Mesenchymal stem cell (in vitro differentiated cells and primary cell): ENCODE measurements at places on chromosomes 2 and 18.

DNA sequence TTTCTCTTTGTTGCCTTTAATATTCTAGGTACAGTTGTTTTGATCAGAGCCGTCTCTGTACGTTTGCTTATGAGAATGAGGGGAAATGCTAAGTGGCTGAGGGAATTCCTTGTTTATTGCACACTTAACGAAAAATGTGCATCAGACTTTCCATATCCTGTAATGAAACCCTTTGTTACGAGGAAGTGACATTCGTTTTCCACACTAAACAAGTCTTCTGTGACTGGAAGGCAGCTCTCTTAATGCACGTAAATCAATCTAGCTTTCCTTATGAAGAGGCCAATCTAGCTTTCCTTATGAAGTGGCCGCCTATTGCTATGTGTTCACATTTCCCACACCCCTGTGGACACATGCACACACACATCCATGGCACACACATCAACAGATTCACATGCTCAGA, 186.2 kb downstream of the SNTG2 start:
- H3K4me3 ChIP-seq: no peak overlapping the region
- no peaks in the 10 kb centered on the region for H3K36me3 ChIP-seq
- H3K27me3 ChIP-seq: peaks cover 11% of the 10 kb centered on the region
- no peak overlapping the region for H3K27ac ChIP-seq
- DNase-seq: no peak

DNA sequence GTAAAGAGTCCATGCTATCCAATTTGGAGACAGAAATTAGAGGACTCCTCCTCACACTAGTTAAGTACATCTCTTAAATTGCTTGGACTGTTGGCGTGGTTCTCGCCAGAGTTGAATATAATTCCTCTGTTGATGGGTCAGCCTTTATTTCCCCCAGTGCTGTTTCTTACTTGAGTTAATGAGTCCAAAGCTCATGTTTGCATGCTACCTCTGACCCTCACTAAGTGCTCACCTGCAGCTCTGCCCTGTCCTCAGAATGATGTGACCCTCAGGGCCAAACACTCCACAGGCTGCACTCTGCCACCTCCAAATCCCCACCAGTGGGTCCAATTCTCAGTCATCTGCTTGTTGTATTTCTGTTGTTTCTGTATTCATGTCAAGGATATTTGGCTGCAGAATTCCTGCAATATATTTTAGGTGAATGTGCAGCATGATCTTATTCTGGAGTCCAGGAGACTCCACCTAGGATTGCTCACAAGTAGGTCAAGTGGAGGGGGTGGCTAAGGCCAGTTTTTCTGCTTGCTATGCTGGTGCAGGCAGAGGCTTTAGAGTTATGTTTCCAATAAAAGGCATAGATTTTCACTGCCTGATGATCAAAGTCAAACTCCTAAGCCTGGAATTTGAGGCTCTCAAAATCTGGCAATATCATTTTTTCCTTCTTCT, 37.8 kb downstream of the RDH14 start:
- H3K27me3 ChIP-seq: no peaks in the 10 kb centered on the region
- H3K27ac ChIP-seq: no peak overlapping the region
- H3K4me3 ChIP-seq: no peak overlapping the region
- no peak for DNase-seq
- no peaks in the 10 kb centered on the region for H3K36me3 ChIP-seq

DNA sequence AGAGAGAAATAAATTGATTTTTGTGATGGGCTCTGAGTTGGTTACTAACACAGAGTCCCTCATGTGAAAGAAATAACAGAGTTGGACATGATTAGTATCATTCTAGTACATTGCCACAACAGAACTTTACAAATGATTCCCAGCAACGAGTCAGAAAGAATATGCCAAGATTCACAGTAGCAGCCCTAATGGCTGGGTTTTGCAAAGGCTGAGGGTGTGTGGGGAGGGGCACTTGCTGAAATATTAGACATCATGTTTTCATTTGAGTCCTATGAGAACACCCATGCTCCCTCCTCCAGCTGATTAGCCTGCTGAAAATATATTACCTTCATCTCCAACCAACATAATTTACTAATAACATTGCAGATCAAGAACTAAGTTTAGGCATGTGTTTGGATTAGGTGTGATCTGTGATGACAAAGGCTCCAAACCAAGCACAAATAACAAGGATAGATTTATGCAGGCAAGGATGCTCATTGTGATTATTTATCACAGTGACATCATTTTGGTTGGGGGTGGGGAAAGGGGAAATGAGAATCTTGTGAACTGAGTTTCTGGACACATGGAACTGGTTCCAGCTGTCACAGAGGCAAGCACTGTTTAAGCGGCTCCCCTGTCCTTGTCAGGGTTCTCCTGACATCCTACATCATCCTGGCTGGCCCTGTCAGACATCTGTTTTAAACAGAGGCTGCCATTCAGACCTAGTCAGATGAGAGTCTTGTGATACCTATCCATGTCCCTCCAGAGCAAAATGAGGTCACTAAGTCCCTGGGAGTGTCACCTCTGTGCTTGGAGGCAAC, 205.8 kb upstream of the NCKAP5 start:
- H3K4me3 ChIP-seq: no peak overlapping the region
- no peaks in the 10 kb centered on the region for H3K27me3 ChIP-seq
- no peak overlapping the region for H3K27ac ChIP-seq
- peaks cover 5% of the 10 kb centered on the region for H3K4me1 ChIP-seq
- no peaks in the 10 kb centered on the region for H3K36me3 ChIP-seq

GRCh38 chr2:187519419-187520120, 34.7 kb downstream of the TFPI start:
- H3K4me1 ChIP-seq: no peaks in the 10 kb centered on the region
- H3K27me3 ChIP-seq: no peaks in the 10 kb centered on the region
- no peak overlapping the region for H3K27ac ChIP-seq
- no peak for DNase-seq
- H3K4me3 ChIP-seq: no peak overlapping the region

DNA sequence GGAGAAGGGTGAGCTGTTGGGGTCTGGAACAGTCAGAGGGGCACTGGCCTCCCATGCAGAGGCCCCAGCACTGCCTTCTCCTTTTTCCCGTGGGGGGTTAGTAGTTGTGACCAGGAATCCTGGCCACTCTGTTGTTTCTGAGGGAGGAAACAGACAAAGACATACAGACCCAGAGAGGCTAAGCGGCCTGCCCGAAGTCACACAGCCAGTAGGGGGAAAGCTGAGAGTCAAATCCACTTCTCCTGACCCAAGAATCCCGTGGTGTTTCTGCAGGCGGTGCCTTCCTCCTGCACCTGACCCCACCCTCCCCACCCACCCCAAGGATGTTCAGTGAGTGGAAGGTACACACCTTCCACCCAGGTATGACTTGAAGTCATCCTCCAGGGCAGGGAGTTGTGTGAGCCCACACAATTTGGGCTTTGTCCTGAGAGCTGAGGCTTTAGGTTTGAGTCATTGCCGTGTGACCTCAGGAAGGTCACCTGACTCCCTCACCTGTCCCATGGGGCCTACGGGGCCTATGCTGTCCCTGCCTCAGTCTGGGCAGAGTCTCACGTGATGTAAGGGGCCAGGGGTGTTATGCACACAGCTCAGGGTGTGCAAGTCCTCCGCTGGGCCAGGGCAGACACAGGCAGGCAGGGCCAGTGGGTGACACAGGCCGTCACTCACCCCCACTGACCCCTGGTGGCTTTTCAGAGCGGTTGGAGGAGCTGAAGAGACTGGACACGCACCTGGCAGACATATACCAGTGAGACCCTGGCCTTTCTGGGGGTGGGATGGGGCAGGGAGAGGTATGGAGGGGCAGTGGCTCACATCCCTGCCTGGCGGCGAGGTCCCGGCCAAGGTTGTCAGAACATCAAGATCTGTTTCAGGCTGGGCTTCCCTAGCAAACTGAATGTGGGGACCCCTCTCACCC, 5.0 kb downstream of the NT5DC4 start:
- DNase-seq: no peak
- H3K27me3 ChIP-seq: peaks cover 15% of the 10 kb centered on the region
- H3K36me3 ChIP-seq: no peaks in the 10 kb centered on the region
- no peak overlapping the region for H3K27ac ChIP-seq

GRCh38 chr2:160612266-160612856, 118.8 kb upstream of the RBMS1 start:
- H3K4me3 ChIP-seq: no peak overlapping the region
- DNase-seq: no peak
- no peaks in the 10 kb centered on the region for H3K36me3 ChIP-seq
- H3K27me3 ChIP-seq: no peaks in the 10 kb centered on the region
- no peak overlapping the region for H3K27ac ChIP-seq

GRCh38 chr18:54957996-54958395, 1.3 kb downstream of the CCDC68 start:
- H3K27me3 ChIP-seq: no peaks in the 10 kb centered on the region
- no peak overlapping the region for H3K27ac ChIP-seq
- H3K4me1 ChIP-seq: peaks cover 4% of the 10 kb centered on the region
- peak; percentile 71 for DNase-seq
- no peak overlapping the region for H3K4me3 ChIP-seq
- H3K36me3 ChIP-seq: no peaks in the 10 kb centered on the region

GRCh38 chr2:217124050-217124449, 264.2 kb upstream of the TNP1 start:
- H3K27me3 ChIP-seq: no peaks in the 10 kb centered on the region
- no peak overlapping the region for H3K27ac ChIP-seq
- no peak overlapping the region for H3K4me3 ChIP-seq
- H3K4me1 ChIP-seq: no peaks in the 10 kb centered on the region

DNA sequence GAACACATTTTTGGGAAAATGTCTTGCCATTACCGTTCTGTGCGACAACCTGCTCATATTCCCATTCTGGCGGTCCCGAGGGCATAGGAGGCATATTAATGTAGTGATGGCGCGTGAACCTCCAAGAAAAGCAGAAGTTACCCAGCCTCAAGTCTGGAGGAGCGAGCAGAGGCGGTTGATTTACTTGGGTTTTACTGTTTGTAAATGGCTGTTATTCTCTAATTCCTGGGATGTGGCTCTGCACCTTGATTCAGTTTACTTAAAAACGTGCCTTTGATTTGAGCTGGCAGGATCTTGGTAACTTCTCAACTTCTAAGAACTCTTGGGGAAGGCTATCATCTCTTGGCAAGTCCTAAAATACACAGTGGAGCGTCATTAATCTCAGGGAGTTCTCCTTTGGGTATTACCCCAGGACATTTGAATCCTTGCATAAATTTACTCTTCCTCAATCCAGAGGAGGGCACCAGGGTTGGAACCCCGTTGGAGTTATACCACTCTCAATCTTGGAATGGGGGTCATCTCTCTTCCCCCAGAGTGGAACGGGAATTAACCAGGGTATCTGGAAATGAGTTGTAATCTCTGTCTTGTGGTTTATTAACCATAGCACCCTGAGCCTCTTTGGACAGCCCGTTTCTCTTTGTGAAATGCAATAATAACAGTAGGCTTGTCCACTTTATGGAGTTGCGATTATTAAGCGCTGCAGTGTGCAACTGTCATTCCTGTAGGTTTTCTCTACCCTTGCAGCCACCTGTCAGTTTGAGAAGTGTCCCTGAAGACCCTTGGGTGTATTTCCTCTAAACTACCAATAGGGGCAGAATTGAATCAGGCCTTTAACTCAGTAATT, 2.1 kb downstream of the HK2 start:
- H3K4me3 ChIP-seq: peak overlapping the region; percentile 95
- peak; percentile 65 for DNase-seq
- H3K27me3 ChIP-seq: peaks cover 12% of the 10 kb centered on the region

- H3K4me3 ChIP-seq: peak overlapping the region; percentile 84
- peak; percentile 45 for DNase-seq
- no peak overlapping the region for H3K27ac ChIP-seq
- no peaks in the 10 kb centered on the region for H3K27me3 ChIP-seq
- no peaks in the 10 kb centered on the region for H3K36me3 ChIP-seq
Measured at GRCh38 chr18:77131652-77132368, 773 bp downstream of the MBP start.
